HCEC 1CT (cell line): ENCODE measurements at places on chromosomes 5 and 9.
A peak's percentile ranks its signal among the peaks of the same experiment; 100 is the strongest.

- peak; percentile 14 for DNase-seq
Measured at GRCh38 chr5:113052041-113052795, 75.6 kb downstream of the DCP2 start.

GRCh38 chr9:36169708-36170107 is 520 bp downstream of the CCIN start:
- DNase-seq: no peak

DNA sequence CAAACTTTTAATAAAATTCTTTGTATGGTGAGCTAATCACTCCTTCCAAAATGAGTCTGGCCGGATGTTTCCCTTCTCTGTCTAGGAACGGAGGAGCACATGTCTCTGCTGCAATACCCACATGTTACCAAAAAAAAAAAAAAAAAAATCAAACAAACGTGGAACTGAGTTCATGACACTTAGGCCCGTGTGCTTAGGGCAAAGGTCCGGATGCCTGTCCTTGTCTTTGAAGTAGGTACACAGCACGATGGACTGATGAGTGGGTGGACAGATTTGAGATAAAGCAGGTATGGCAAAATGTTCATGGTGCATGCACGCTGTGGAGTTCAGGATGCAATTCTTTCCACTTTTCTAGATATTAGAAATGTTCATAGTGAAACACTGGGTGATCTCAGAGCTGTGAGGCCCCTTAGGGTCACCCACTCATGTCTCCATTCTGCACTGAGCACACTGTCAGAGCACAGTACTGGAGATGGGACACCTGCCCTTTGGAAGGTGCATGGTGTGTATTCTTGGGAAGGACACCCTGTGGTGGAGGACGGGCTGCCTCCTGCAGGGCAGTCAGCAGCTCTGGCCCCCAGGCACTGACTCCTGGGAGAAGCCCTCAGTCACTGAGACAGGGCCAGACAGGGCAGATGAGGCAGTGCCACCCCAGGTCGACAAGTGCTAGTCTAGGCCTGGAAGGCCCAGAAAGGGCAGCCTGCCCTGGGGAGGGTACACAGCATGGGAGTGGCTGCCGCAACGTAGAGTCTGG is 43.6 kb downstream of the GADD45G start:
- DNase-seq: no peak

- DNase-seq: no peak
Measured at GRCh38 chr5:1907616-1908015, 24.9 kb upstream of the IRX4 start.

- DNase-seq: no peak
Measured at GRCh38 chr9:114791736-114792135, 14.1 kb downstream of the TNFSF15 start.
